T follicular helper cell (primary cell): ENCODE measurements at places on chromosomes 1 and 21.

GRCh38 chr1:17665950-17666720 lies 89.0 kb upstream of the ACTL8 start:
- DNase-seq: no peak

GRCh38 chr1:7678491-7679158 lies 92.5 kb upstream of the VAMP3 start:
- DNase-seq: no peak

- no peak for DNase-seq
Observed at GRCh38 chr1:100430325-100430756, 78.0 kb downstream of the CDC14A start.

- no peak for DNase-seq
Observed at GRCh38 chr1:17422461-17422860, 17.0 kb downstream of the RCC2 start.

GRCh38 chr21:32360401-32360975 lies 32.3 kb downstream of the URB1 start:
- DNase-seq: no peak

- no peak for DNase-seq
Observed at GRCh38 chr1:59393211-59394180, 96.6 kb downstream of the FGGY start.

GRCh38 chr1:155507945-155508344 lies 54.7 kb downstream of the ASH1L start:
- no peak for DNase-seq
